ENCODE measurements at places on chromosomes 1 and 21.

DNA sequence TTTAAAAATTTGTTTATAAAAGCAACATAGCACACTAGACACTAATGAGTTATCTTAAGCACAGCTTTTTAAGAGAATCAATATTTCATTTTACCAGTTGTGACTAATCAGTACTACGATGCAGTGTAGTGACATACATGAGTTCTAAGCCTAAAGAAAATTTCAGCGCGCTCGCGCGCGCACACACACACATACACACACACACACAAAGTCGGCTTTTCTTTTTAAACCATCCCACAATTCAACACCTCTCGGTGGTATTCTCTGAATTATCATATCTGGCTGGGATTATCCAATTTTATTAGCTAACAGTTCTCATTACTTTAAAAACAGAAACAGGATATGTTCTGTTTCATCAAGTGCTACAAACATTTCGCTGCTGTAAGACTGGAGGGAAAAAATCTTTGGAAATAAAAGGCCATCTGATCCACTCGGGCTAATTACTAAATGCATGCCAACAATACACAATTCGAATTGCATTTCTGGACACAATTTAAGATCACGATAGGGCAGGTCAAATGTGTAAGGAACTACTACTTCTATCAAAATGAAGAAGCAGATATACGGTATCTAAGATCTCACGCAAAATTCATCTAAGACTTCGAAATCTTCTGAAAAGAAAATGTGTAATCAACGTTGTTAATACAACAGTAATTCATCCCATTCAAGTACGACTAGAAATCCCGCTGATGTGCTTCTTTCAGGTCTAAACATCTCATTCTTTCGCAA lies 1.2 kb downstream of the TUT4 start:
- DNase-seq, result peak; percentile 33

DNA sequence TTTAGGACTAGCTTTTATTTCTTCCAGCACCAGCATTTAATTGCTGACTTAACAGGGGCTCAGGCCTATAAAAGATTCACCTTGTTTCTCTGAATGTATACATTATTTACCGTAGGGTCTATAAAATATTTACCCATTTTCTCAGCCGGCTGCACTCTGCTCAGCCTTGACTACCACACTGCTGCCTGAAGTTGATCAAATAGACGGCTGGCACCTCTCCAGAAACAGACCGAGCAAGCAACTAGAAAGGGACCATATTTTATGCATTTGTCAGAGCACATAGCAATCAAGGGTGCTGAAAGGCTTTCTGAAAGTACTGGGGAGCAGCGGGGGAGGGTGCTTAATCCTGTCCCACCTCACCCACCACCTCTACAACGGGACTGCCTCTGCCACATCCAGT lies 64.7 kb upstream of the FGGY start:
- no peak for DNase-seq

GRCh38 chr1:94866164-94866807 lies 46.1 kb downstream of the SLC44A3 start:
- peak; percentile 25 for DNase-seq

- DNase-seq, result peak; percentile 26
These were observed 98.9 kb downstream of the DHRS3 start for GRCh38 chr1:12518931-12519692.

- peak; percentile 5 for DNase-seq
These were observed 67.8 kb upstream of the POU3F1 start for GRCh38 chr1:38114241-38115026.

DNA sequence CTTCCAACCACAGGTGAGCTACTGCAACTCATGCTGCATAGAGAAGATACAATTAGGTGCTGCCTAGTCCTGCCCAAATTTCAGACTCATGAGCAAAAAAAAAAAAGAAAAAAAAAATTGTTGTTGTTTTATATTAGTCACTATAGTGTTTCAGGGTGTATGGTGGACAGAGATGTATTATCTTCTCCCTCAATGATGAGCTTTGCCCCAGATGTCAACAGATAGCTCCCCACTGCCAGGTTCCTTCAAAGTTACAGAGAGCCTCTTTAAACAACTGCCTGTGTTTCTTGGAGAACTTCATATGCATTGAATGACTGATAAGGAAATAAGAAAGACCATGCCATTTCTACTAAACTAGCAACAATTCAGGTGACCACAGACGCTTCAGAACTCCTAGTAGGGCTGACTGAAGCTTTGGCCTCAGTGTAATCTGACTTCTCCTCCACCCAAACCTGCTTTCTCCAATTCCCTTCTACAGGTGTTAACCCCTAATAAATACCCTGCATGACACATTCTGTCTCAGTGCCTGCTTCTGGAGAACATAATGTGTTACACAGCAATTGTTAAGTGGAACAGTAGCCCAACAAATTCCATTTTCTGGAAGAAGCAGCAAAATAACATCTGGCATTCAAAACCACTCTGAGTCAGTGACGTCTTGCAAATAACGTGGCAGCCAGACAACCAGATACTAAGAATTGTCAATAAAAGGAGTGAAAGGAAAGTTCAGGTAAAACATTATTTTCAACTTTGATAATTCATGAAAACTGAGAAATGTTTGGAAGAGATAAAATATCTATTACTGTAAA lies 147.7 kb downstream of the CDC42BPA start:
- DNase-seq, result peak; percentile 32

- no peak for DNase-seq
These were observed 642.9 kb downstream of the AJAP1 start for GRCh38 chr1:5297180-5297885.

- no peak for DNase-seq
These were observed 156.0 kb downstream of the NFIA start for GRCh38 chr1:61238359-61238665.

DNA sequence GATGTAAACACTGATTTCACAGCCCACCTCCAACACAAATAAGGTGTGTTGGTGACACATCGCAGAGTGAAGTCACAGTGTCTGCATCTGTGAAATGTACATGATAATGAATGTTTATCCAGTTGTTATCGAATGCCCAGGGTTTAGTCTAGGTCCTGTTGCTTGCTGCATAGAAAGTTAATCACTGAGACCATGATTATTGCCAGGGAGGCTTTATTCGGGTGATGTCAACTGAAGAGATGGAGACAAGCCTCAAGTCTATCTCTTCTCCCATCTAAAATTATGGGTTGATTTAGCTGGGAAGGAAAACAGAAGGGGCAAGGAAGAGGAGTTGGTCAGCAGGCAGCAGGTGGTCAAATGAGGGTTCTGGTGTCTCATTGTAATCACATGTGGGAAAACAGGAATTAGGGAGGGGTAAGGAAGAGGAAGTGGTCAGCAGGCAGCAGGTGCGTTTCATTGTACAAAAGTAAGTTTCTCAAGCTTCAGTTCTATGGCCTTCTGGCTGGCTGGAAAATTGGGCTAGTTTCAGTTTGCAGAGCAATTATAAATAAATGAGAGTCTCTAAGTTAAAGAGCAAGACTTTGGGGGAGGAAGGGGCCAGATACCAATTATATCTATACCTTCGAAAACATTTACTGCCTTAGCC lies 146.3 kb upstream of the DNAH14 start:
- DNase-seq, result no peak

- no peak for DNase-seq
These were observed 472.3 kb upstream of the BRINP3 start for GRCh38 chr1:190949939-190950338.

DNA sequence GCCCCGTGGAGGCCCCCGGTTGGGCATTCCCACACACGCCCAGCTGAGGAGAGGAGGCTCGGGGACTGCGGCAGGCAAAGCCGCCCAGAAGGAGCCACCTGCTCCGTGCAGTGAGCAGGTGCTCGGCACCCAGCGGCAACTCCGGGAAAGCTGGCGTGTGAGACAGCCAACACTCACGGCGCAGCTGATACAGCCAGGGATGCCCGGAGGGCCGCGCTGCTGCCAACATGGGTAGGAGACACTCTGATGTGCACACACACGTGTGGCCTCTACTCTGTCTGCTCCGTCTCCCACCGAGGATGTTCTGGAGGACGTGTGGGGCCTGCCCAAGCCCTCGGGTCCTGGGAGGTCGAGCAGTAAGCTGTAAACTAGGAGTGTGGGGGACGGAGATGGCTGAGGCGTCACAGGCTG lies 12.9 kb downstream of the MORN1 start:
- DNase-seq, result no peak

- DNase-seq, result no peak
These were observed 876 bp downstream of the EFCAB7 start for GRCh38 chr1:63524201-63524600.

- no peak for DNase-seq
These were observed 519.5 kb upstream of the CAMK1G start for GRCh38 chr1:209063767-209064659.

DNA sequence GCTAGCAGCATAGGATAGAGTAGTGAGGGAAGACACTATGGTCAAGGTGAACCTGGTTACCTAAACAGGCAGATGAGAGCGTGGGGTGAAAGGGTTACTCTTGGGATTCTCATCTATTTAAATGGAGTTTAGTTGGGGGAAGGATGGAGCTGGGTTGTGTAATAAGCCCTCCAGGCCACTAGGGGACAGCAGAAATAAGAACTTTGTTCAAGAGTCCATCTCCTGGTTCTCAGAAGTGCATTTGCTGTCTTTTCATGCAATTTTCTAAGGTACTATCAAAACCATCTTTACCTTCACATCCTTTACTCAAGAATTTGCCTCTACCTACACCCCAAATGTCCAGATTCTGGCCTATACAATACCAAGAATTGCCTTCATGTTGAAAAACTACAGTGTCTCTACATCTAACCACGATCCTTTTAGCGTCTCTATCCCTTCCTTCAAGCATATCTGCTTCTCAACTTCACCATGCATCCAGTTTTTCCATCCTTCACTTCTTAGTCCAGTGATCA lies 28.0 kb downstream of the SLAMF1 start:
- no peak for DNase-seq

DNA sequence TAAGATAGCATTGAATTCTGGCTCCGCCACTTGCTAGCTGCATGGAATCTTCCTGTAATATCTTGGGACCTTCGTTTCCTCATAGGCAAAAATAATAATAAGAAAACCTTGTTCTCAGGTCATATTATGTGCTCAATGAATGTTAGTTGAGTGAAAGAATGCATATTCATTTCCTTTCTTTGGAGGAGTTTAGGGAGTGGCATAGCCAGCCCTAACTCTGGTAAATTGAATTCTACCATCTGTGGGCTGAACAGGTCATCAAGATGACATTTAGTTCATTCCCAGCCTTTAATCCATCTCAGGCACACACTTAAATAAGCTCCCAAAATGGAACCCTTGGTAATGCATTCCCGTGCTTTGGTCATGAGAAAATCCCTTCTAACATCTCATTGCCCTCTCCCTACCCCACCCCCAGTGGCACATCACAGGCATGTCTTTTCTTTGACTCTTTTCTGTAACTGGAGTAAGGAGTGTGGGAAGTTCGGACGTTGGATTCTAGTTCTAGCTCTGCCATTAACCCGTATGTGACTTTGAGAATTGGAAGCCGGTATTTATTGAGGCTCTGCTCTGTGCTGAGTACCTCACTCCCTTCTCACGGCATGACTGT lies 13.2 kb upstream of the MYOG start:
- DNase-seq, result no peak

- DNase-seq, result peak; percentile 52
These were observed 234.7 kb downstream of the TOMM20 start for GRCh38 chr1:234893725-234894630.

- DNase-seq, result no peak
These were observed 238.7 kb upstream of the SNX7 start for GRCh38 chr1:98422816-98423215.

DNA sequence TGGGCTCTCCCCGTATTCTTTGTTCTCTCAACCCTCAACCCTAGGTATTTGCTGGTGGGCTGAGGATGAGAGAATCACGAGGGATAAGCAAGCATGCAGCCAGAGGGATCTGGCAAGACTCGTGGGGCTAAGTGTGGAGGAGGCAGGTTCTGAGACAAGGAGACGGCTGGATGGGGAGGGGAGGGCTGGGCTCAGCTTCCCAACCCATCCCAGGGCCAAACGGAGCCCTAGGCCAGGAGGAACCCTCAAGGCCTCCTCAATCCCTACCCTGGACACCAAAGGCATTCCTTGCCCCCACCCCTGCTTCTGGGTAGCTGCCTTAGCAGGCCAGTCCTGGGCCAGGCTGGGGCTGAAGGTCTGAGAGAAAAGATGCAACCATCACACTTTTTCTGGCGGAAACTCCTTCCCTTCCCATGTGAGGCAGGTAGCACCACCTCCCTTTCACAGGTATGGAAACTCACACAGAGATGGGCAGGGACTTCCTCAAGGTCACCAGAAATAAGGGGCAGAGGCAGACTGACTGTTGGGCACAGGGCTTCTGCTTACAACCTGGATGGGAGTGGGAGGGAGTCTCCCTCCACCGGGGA lies 6.2 kb downstream of the MEF2D start:
- no peak for DNase-seq

DNA sequence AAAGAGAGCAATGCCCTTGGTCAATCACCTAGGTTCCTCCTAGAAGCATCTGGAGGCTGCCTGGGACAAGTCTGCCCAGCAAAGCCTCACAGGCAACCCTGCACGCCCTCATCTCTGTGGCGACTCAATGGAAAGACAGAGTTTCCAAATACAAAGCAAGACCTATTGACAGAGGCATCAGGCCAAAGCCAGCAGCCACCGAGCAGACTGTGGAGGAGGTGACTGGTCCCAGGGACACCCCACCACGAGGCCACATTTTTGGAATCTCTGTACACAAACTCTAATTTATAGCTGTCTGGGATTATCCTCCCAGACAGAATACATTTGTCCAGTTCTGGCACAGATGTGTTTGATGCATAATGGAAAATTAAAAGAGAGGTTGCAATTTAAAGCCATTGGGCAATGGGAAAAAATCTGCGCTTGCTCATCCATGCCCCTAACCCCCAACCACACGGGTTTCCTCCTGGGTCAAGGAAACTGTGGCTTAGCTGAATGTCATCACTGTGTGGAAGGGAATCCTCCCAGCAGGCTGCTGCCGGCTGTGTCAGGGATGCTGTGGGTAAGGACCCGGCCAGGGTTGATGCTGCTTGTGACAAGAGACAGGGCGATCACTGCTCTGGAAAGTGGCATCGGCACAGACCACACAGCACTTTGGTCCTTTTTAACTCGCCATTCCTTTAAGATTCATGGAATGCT lies 14.3 kb downstream of the TSPAN2 start:
- no peak for DNase-seq

DNA sequence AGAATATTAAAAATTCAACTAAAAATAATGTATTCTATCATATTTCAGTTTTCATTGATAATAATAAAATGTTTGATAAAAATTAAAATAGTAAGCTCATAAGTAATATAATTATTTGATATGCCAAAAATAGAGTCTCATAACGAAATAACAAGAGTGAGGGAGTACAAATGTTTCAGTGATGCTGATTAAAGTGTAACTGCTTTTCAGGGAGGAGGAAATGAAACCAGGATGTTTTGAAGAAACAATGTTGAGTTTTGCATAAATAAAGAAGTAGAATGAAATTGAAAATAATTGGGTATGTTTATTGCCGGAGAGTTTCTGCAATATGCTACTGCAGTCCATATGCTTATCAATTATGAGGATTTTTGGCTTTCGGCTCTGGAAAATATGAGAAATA lies 1159.8 kb upstream of the ADGRL2 start:
- no peak for DNase-seq
